ENCODE measurements at places on chromosomes 7 and 10.

- DNase-seq = no peak
Measured at GRCh38 chr7:31418928-31419327, 78.4 kb upstream of the NEUROD6 start.

GRCh38 chr10:80194373-80195045, 10.8 kb downstream of the ANXA11 start:
- no peak for DNase-seq

DNA sequence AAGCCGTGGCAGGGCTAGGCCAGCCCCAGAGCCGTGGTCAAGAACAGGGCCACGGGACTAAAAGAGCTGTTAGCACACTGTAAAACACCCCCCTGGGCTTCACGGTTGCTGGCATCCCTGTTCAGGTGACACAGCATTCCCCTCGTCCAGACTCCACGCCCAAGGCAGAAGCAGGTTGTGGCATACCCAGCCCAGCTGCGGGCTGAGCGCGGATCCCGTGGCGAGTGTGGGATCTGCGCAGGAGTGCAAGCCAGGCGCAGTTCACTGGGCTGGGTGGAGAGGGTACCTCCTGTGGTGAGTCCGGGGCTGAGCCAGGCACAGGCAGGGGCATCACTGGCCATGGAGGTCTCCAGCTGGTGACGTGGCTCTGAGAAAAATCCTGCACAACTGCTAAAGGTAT, 199.1 kb downstream of the FZD1 start:
- no peak for DNase-seq

- no peak for DNase-seq
Measured at GRCh38 chr7:1402791-1403637, 56.3 kb downstream of the MICALL2 start.

- no peak for DNase-seq
Measured at GRCh38 chr7:25775570-25775969, 376.4 kb upstream of the NFE2L3 start.

- no peak for DNase-seq
Measured at GRCh38 chr7:117979954-117980497, 106.8 kb upstream of the CTTNBP2 start.

GRCh38 chr7:27201580-27202017, 1.7 kb upstream of the HOXA13 start:
- DNase-seq = no peak

DNA sequence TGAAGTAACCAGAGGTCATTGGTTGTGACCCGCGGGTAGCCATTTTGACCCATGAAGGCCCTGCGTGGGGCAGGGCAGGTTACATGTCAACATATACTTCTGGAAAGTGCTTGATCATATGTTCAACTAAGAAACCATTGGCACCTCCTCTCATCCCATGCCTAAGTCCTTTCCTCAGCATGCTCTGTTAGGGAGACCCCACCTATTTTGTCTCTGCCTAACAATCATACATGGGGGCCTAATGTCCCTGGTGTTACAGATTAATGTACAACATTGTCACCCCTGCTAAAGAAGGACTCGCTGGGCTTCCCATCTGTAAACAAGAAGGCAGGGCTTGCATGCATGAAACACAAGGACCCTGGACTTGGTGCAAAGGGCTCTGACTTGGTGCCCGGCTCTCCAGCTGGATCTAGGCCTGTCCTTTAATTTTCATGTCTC, 133.7 kb upstream of the TNS3 start:
- no peak for DNase-seq

DNA sequence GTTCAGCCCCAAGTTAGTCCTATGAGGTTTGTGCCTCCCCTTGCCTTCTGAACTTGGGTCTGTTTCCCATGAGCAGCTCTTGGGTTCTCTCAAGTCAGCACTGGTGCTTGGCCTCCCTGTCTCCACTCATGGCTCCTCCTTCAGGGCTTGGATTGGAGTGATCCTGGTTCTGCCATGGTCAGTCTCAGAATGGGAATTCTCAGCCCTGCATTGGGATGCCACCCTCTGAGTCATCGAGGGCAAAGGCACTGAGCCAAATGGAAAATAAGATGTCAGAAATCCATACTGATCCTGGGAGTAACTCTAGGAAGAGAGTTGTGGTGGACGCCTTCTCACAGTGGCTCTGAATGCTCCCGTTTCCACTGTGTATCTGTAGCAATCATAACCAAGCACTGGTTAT, 233.4 kb upstream of the HABP2 start:
- no peak for DNase-seq

DNA sequence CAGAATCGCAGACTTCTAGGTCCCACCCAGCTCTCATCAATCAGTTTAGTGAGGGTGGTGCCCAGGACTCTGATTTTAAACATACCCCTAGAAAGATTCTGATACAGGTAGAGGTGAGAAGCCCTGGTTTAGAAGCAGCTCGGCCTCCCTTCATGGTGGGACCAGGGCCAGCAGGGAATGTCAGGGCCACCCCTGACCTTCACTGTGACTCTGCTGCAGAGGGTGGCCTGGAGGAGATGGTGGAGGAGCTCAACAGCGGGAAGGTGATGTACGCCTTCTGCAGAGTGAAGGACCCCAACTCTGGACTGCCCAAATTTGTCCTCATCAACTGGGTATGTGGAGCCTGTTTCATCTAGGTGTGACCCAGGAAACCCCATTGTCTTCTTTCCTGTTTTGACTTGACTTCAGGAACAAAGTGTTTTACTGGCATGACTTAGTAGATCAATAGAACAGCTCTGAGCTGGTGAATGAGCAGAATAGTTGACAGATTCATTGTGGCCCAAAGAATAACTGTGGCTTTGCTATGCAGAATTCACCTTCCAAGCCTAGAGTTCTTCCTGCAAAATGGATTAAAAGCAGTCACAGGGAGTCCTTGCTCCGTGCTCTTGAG, 7.2 kb downstream of the DBNL start:
- DNase-seq = no peak

GRCh38 chr10:93072713-93073538, 767 bp upstream of the CYP26A1 start:
- DNase-seq = no peak

- DNase-seq = no peak
Measured at GRCh38 chr10:125768219-125768855, 7.3 kb downstream of the MMP21 start.

DNA sequence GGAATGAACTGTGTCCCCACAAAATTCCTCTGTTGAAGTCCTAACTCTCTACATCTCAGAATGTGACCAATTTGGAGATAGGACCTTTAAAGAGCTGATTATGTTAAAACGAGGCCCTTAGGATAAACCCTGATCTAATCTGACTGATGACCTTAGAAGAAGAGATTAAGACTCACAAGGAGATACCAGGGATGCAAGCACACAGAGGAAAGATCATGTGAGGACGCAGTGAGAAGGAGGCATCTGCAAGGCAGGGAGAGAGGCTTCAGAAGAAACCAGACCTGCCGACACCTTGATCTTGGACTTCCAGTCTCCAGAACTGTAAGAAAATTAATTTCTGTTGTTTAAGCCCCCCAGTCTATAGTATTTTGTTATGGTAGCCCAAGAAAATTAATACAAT, 94.9 kb upstream of the ZNF800 start:
- no peak for DNase-seq

- DNase-seq = no peak
Measured at GRCh38 chr7:144388950-144389349, 14.5 kb downstream of the NOBOX start.

GRCh38 chr7:131501422-131501821, 55.0 kb downstream of the PODXL start:
- DNase-seq = peak; percentile 54

- DNase-seq = no peak
Measured at GRCh38 chr7:12007576-12007975, 175.6 kb upstream of the THSD7A start.

DNA sequence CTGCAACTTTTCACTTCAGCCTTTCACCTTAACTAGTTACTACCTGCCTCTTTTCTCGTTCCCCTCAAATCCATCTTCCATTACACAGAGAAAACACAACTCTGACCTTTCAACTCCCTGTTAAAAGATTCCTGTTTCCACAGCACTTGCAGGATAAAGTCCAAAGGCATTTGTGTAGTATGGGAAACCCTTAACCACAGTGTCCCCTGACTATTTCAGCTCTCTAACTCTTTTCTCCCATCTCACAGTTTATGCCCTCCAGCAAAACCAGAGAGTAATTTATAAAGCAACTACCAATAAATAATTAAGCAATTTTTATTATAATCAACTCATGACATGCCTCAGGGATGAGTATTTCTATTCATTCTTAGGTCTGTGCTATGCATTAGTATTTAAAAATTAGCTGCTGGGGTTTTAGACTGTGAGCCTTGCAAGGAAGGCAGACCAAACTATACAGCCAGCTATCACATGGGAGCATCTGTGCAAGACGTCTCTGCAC, 51.0 kb downstream of the COL1A2 start:
- DNase-seq = no peak

GRCh38 chr10:111098679-111099437, 22.0 kb downstream of the ADRA2A start:
- DNase-seq = no peak

GRCh38 chr10:101839416-101840063, 4.1 kb downstream of the KCNIP2 start:
- peak; percentile 51 for DNase-seq

DNA sequence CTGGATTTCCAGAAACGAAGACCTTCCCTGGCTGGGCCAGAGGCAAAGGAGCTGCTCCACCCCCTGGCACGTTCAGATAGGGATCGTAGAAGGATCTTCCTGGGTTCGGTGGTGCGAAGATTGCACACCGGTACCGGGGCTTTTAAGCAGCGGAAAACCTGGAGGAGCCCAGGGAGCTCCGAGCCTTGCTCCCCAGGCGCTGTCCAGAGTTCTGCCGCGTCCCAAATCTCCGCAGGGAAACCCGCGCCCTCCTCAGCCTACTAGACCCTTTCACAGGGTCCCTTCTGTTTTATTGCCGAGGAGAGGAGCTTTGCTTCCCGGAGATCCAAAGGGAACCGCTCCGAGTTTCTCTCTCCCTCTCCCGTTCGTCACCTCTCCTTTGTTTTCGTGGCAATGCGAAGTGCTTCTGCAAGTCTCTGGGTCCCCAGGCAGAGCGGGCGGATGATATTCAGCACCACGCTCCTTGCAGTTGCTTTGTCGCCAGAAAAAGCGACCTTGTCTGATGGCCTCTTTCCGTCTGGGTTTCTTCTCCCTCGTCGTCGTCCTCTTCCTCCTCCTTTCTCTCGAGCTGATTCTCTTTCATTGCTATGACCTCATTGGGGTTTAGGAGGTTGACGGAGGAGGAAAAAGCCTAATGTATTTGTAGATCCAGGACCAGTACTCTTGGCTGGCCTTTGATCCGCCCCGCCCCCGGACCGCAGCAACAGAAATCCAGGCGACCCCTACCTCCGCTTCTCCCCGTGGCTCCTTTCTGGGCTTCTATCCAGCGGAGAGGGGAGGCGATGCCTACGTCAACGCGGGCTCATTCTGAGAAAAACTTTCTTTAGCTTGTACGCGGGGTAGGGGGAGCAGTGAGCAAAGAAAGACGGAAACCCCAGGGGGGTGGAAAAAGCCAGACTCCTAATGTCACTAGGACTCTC, at the start of gene TMEM196:
Gene TMEM196, minus strand, starts transcription at position 777 of the 920 bp plus-strand sequence. CDS start 921 bp downstream, outside the sequence.
- DNase-seq = no peak

DNA sequence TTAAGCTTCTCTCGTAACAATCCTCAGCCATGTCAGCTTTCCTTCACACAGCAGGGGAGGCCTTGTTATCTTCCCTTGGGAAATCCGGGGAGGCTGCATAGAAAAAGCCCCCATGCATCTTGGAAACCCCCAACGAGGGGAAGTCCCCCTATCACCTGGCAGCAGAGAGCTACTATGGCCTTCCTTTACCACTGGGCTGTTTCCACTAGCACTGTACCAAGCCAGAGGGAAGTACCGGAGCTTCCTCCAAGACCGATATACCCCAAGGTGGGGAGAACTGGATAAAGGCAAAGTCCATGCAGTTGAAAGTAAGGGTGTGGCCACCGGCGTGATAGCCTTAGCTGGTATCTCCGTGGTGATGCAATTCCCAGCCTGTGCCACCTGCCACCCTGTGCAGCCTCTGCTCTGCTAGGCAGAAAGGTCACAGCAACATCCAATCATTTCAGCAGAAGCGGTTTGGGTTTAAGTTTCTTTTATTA, 4.4 kb upstream of the CLIP2 start:
- no peak for DNase-seq

- peak; percentile 4 for DNase-seq
Measured at GRCh38 chr10:46545861-46546590, 10.4 kb downstream of the GPRIN2 start.

DNA sequence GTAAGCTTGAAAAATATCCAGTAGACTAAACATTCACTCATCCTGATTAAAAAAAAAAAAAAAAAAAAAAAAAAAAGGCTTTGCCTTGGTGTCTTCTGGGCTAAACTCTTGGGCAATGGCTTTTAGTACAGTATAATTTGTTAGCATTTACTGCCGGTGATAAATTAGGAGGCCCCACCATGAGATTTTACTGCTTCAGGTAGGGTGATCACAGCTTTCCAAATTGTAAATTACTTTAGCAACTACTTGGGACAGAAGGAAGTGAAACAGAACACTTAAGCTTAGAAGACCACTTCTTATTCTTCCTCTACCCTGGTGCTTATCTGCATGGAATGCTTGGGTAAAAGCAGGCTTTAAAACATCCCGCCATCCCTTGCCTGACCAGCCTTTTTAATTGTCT, 152.1 kb downstream of the HIBADH start:
- no peak for DNase-seq

- no peak for DNase-seq
Measured at GRCh38 chr10:17805330-17805729, 3.8 kb upstream of the MRC1 start.

- DNase-seq = no peak
Measured at GRCh38 chr10:74223755-74224529, 72.9 kb downstream of the ADK start.

GRCh38 chr10:62186999-62187675, 81.5 kb downstream of the RTKN2 start:
- no peak for DNase-seq

DNA sequence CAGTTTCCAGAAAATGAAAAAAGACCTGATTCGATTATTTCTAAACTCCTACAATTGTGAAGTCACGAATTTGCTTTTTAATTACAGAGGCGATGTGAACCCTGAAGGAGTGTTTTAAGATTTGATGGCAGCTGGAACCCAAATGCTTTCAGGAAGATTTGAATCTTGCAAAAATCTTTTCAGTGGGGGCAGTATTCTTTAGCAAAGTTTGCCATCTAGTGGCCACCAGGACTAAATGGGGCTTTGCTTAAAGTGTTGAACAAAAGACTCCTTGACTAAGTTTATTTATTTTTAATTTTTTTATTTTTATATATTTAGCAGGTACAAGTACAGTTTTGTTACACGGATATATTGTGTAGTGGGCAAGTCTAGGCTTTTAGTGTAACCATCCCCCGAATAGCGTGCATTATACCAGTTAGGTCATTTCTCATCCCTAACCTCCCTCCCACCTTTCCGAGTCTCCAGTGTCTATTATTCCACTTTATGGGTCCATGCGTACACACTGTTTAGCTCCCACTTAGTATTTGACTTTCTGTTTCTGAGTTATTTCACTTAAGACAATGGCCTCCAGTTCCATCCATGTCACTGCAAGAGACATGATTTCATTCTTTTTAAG, 98.8 kb downstream of the CACNB2 start:
- no peak for DNase-seq

DNA sequence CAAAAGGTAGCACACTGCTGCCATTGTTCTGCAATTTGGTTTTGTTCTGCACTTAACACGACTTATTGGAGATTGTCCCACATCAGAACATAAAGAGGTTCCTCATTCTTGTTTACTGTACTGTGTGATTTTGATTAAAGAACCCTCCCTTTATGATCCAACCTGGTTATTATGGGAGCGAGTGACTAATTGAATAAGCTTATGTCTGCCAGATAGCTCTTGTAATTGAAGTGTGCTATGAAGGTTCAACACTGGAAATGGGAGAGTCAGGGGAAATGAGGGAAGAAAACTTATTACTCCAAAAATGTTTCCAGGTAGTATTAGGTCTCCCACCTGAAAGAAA, 33.9 kb downstream of the CASP7 start:
- DNase-seq = no peak

GRCh38 chr7:141575164-141575563, 24.0 kb downstream of the AGK start:
- DNase-seq = no peak

All from stimulated activated CD4-positive, alpha-beta T cell treated with anti-CD3 and anti-CD28 coated beads, Interleukin-4, amount 100 ng/mL, for 24 hours (primary cell).